ENCODE measurements at places on chromosomes 12 and 14.
A peak's percentile ranks its signal among the peaks of the same experiment; 100 is the strongest.

DNA sequence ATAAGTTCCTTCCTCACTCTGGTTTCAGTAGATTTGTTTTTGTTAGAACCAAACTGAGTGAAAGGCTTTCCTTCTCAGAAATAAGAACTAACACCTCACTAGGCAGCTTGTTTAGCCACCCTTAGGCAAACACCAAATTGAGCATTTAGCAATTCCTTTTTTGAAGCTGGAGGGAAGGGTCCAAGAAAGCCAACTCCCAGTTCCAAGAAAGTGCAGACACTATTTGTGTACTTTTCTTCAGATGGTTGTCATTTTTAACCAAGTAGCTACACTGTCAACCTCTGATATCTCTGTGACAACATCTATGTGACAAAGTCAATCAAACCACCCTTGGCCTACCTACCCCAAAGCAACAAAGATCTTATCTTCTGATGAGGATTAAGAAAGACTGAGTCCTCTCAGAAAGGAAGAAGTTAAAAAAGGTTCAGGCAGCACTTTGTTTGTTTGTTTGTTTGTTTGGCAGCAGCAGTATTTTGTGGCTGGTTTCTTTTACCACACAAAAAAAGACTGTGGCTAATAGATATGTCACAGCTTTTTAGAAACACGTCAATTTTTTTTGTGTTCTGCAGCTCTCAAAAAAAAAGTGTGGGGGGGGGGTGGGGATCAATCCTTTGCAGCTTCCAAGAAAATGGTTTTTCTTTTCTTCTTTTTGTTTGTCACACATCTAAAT, 203.8 kb downstream of the CRADD start:
- DNase-seq: no peak

DNA sequence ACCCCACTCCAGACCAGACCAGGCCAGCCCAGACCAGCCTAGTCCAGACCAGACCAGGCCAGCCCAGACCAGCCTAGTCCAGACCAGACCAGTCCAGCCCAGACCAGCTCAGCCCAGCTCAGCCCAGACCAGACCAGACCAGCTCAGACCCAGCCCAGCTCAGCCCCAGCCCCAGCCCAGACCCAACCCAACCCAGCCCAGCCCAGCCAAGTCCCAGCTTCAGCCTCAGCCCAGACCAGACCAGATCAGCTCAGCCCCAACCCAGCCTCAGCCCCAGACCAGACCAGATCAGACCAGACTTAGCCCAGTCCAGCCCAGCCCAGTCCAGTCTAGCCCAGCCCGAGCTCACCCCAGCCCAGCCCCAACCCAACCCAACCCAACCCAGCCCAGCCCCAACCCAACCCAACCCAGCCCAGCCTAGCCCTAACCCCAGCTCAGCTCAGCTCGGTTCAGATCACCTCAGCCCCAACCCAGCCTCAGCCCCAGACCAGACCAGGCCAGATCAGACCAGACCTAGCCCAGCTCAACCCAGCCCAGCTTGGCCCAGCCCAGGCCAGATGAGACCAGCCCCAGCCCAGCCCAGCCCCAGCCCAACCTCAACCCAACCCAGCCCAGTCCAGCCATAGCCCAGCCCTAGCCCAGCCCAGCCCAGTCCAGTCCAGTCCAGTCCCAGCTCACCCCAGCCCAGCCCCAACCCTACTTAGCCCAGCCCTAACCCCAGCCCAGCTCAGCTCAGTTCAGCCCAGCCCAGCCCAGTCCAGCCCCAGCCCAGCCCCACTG, 204.7 kb downstream of the BCL11B start:
- no peak for DNase-seq

GRCh38 chr14:46444666-46445065, 206.9 kb downstream of the RPL10L start:
- no peak for DNase-seq

- DNase-seq: peak; percentile 92
Observed at GRCh38 chr12:76470028-76470939, 89.3 kb downstream of the OSBPL8 start.

DNA sequence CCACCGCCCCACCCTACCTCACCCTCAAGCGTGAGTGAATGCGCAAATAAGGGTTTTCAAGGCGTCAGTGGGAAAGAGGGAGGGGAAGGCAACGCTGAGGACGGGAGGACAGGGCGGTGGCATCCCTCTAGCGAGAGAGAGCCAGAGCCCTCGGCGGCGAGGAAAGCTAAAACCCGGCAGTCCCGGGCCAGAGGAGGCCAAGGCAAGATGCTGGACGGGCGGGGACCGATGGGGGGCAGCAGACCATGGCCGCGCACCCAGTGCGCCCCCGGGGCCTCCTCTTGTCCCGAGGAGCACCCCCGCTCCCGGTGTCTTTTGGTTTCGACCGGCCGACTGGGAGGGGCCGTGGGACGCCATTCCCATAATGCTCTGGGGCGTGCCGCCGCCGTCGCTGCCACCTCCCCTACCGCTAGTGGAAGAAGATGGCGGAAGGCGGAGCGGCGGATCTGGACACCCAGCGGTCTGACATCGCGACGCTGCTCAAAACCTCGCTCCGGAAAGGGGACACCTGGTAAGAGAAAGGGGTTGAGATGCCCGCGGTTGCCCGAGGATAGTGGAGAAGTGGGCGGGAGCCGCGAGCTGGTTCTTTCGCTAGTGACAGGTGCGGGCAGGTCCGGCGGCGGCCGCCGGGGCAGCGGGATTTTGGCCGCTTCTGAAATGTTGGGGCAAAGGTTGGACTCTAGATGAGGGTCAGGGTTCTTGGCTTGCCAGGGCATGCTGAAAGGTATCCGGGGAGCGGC, at the start of gene USP15:
Gene USP15 (plus strand): TSS at position 412 of the 740 bp plus-strand sequence. CDS start 11 bp downstream, at position 423.
- peak; percentile 98 for DNase-seq

- DNase-seq: peak; percentile 4
Observed at GRCh38 chr14:67268426-67269150, 27.4 kb downstream of the PALS1 start.

DNA sequence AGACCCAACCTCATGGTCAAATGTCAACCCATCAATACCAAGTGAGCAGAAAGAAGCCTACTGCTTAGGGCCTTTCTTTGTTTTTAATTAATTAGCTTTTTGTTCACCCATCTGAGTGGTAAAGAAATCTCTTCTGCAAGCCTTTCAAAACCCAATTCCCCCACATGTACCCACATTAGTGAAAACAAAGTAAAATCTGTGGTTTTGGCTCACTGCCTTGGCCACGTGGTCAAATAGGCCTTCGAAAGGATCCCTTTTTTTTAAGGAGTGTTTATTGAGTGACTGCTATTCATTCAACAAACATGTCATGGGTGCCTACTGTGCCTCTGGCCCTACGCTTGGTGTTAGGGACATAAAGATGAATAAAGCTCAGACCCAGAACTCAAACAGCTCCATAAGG, 160.1 kb downstream of the NUAK1 start:
- DNase-seq: peak; percentile 56

DNA sequence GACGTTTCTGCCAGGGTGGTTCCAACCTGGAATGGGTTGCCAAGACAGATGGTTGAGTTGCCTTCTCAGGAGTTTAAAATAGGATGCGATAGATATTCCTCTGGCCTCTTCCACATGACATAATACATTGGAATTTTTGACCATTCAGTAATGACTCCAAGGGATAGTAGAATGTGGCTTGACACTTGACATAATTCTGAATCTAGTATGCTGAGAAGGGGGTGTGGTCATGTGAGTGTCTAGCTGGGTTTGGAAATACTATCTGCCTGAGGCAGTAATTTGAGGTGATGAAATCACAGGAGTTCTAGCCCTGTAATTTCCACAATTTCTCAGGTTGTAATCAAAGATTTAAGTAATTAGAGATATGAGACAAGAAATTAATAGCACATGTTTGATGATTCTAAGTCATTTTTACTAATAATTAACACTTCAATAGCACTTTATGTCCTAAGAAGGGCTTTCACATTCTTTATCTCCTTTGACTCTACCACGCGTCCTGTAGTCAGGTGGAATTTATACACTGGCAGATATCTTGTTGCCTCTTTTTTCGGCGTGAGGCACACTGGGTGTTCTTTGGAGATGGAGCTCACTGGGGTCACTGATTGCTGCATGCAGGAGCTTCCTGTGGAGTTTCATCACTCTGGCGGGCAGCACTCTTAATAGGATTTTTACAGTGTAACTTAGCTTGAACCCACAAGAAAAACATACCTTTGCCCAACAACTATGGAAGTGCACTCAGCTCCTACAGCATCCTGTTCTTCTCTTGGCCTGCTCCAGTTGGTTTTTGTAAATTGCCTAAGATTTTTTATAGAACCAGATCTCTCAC, 3.2 kb upstream of the AMIGO2 start:
- peak; percentile 90 for DNase-seq

- no peak for DNase-seq
Observed at GRCh38 chr12:109670731-109671130, 42.9 kb upstream of the FAM222A start.

DNA sequence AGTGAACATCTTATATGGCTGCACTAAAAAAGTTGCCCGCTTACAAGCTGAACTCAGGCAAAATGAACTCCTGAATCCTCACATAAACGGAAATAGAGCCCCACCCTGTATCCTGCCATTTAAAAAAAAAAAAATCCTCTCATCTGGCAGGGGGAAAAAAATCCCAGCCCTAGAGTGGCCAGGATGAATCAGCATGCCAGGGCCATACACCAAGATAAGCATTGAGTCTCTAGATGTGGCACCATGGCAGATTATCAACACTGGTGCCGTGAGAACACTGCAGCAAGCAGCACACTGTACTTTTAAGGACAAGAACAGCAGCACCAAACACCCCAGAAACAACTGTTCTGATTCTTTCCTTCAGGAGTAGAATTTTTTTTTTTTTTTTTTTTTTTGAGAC, 65.5 kb downstream of the RASSF3 start:
- no peak for DNase-seq

- DNase-seq: peak; percentile 97
Observed at GRCh38 chr14:34496679-34497513, 34.9 kb upstream of the SPTSSA start.

DNA sequence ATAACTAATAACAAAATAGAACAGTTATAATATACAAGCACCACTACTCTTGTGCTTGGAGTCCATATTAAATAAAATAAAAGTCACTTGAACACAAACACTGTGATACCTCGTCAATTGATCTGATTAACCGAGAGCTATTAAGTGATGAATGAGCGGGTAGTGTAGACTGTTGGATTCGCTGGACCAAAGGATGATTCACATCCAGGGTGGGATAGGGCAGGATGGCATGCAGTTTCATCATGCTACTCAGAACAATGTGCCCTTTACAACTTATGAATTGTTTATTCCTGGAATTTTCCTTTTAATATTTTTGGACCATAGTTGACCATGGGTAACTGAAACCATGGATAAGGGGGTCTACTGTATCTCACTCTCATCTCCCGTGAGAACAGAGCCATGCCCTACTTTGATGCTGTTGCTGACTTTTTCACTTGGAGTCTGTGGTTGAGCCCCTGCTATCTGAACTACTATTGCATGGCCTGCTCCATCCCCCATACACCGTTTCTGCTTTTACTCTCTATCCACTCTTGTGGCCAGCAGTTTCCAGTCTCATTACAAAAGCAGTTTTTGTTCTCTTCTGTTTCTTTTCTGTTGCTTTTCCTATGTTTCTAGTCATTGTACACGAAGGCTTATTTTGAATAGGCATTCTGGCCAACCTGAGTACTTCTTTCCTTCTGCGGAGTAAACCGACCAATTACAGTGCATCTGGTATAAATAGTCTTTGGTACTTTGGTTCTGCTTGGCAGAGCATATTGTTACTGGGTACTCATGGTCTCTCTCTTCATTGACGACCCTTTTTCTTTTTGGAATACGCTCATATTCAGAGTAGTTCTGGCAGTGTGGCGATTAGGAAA, 12.2 kb downstream of the TMTC2 start:
- no peak for DNase-seq

DNA sequence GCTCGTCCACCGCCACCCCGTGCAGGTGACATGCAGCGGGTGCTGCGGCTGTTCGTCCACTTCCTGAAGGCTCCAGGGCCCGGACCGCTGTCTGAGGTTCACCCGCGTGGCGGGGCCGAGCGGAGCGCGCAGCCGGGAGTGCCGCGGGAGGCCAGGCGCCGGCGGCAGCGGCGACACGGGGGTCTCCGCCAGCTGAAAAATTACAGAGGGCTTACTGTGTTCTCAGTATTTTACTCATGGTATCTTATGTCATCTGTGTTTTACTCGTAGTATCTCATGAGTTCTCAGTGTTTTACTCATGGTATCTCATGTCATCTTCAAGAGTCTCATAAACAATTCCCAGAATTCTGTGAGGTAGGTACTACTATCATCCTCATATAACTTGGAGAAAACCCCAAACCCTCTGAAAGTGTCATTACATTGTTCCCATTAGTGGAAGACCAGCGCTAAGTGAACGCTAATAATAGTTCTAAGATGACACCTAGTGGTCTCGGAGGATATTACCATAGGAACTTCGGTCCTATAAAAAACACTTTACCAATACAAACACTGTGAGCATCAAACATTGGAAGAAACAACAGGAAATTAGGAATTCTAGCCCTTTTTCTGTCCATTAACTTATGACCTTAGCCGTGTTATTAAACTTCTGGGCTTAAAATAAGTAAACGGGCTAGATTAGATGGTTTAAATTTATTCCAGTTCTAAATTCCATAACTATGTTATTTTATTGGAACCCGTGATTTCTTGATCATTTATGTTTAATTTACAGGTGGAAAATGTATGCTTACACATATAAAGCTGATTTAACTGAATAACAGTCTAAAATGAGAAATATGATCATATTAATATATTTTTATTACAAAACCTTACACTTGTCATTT, 32.4 kb downstream of the AK7 start:
- peak; percentile 72 for DNase-seq

Measured in fibroblast of skin of abdomen (primary cell).